Endothelial cell (in vitro differentiated cells): ENCODE measurements at places on chromosomes 3 and 15.

GRCh38 chr3:69294014-69294766 lies 91.7 kb downstream of the FRMD4B start:
- DNase-seq, result no peak

DNA sequence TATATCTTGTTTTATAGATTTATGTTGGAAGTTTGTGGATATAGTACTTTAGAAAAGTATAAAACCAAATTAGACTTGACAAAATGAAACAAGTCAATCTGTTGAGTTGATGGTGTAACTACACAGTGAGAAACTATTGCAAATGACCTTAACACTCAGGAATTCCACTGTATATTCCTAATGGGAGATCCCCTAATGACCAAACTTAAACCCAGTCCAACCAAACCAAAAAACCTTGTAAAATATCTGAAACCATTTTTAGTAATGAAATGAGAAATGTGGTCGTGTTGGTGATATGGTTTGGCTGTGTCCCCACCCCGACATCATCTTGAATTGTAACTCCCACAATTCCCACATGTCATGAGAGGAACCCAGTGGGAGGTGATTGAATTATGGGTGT lies 31.9 kb upstream of the ATP13A3 start:
- DNase-seq, result no peak

GRCh38 chr3:73469331-73469730 lies 155.4 kb downstream of the PDZRN3 start:
- no peak for DNase-seq

DNA sequence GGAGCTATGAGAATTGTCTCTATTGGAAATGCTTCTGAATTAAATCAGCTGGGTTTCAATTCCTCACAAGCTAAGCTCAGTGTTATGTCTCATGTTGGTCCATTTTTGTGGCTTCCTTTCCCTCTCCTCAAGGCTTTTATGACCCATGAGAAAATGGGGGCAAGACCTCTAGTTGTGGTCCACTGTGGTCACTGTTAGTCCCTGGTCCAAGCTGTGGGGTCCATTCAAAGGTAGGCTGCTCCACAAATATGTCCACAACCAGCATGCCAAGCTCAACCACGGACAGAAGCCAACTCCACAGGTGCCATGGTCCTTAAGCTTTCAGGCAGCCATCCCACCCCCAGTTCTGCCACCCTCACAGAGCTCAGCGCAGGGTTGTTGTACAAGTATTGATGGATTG lies 14.9 kb upstream of the TPM1 start:
- no peak for DNase-seq

DNA sequence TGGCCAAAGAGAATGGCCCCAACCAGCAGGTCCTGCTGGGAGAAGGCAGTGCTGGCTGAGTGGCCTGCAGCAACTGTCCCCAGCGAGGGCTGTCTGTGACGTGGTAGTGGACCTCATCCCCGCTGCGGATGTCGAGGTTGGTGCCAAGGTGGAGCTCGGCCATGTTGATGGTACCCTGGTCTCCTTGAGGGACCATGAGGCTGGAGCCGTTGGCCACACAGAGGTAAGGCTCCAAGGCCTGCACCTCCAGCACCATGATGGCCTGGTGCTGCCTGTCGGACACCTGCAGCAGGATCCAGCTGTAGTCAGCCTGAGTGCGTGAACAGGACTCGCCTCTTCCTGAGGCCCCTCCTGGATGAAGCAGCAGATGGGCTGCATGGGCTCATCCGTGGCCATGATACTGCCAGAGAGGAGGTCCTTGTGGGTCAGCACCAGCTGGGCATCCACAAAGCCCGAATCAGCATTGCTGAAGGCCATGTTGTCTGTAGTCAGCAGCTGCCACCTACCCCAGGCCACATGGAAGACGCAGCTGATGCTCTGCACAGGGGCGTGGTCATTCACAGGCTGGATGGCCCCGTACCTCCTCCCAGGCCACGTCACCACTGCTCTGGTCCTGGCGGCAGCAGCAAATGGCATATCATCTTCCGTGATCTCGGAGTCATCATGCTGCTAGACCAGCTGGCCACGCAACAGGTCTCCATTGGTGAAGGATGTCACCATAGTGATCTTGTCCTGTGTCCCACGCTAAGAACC lies 167.5 kb downstream of the GOLGA6L4 start:
- no peak for DNase-seq

- DNase-seq, result no peak
Observed at GRCh38 chr3:12954891-12955650, 113.7 kb upstream of the RPL32 start.

DNA sequence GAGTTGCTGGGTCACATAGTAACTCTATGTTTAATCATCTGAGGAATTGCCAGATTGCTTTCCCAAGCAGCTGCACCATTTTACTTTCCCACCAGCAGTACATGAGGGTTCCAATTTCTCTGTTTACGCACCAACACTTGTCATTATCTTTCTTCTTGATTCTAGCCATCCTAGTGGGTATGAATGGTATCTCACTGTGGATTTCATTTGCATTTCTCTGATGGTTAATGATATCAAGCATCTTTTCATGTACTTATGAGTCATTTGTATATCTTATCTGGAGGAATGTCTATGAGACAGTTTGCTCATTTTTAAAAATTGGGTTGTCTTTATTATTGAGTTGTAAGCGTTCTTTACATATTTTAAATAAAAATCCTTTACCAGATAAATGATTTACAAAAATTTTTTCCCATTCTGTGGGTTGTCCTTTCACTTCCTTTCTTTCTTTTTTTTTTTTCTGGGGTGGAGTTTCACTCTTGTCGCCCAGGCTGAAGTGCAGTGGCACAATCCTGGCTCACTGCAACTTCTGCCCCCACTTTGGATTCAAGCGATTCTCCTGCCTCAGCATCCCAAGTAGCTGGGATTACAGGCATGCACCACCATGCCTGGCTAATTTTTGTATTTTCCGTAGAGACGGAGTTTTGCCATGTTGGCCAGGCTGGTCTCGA lies 8.9 kb upstream of the SGO1 start:
- DNase-seq, result no peak

DNA sequence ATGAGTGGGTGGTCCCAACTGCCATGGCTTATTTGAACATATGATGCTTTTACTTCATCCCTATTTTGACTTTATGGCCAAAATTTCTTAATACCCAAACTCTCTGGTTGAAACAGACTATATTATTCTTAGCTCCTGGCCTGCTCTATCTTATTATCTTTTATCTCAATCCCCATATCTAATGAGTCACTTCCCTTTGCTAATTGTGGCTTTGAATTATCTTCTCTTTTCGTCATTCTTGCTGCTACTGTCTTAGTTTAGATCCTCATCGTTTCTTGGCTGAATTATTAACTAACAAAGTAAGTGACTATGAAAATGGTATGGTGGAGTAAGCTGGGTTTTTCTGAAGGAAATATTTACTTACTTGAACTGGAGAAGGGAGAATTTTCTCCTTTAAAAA lies 28.2 kb upstream of the DNAJC19 start:
- DNase-seq, result no peak
